Iris pigment epithelial cell (primary cell): ENCODE measurements at places on chromosomes 3 and 15.

DNA sequence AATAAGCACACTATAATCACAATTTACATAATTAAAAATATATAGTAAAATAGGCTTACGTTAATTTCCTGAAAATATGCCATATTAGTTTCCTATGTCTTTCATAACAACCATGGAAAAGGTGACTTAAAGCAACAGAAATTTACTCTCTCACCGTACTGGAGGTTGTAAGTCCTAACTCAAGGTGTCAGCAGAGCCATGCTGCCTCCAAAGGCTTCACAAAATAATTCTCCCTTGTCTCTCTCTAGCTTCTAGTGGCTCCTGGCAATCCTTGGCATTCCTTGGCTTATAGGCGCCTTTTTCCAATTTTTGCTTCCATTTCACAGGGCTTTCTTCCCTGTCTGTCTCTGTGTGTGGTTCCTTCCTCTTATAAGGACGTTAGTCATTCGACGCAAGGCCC, 7.6 kb downstream of the SI start:
- DNase-seq = no peak

GRCh38 chr3:188319569-188319968, 165.6 kb downstream of the LPP start:
- DNase-seq = no peak

- DNase-seq = no peak
Measured at GRCh38 chr3:61796088-61796680, 234.8 kb downstream of the PTPRG start.

GRCh38 chr3:1805331-1805730, 293.3 kb upstream of the CNTN4 start:
- no peak for DNase-seq

- no peak for DNase-seq
Measured at GRCh38 chr3:145006271-145006670, 1034.6 kb downstream of the DIPK2A start.

- peak; percentile 85 for DNase-seq
Measured at GRCh38 chr15:47466357-47466756, 250.9 kb upstream of the SEMA6D start.

DNA sequence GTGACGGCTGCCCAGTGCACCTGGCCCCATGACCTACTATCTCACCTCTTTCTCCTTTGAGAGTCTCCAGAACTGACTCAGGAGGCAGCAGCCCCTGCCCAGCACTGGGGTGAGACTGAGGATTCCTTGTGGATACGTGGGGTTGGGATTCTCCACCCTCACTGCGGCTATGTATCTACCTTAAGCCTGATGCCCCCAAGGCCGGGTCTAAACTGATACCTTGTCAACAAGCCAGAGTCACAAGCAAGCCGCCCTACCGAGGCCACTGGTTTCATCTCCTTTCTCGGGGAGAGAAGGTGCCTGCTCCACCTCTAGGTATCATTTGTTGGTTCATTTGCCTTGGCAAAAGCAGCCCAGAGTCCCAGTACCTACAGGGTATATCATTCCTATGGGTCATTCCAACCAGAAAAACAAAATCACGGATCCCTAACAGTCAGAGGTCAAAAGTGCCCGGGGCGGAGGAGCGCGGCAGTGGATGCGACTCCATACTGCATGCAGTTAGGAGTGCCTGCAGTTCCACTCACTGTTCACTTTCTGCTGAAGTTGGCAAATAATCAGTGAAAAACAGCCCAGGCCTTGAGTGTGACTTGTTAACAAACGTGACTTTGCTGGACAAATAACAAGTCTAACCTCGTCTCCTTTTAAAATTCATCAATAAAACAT, 47.5 kb downstream of the ABTB1 start:
- DNase-seq = no peak

DNA sequence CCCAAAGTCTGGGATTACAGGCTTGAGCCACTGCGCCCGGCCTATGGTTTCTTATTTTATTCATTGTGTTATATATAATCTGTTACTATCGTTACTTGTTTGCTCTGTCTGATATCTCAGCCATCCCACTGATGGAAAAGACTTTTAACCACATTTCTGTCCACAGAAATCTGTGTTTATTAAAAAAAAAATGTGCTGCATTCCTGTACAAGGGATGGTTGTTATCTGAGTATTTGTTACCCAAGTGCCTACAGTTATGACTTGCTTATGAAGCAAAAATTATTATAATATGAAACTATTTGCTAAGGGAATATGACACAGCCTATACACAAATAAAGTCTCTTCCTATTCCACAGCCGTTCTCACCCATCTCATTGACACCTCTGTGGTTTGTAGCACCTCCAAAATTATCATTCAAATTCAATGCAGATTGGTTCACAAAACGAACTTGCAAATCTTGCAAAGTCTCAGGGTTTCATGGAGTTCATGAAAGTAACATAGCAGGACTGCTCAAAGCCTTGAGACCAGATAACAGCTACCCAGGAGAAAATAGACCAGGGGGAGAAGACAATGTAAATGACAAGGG, 47.4 kb upstream of the UBE2E1 start:
- DNase-seq = no peak

GRCh38 chr15:25620466-25620865, 181.6 kb upstream of the UBE3A start:
- no peak for DNase-seq

GRCh38 chr15:50144341-50145120, 25.5 kb upstream of the ATP8B4 start:
- DNase-seq = no peak

DNA sequence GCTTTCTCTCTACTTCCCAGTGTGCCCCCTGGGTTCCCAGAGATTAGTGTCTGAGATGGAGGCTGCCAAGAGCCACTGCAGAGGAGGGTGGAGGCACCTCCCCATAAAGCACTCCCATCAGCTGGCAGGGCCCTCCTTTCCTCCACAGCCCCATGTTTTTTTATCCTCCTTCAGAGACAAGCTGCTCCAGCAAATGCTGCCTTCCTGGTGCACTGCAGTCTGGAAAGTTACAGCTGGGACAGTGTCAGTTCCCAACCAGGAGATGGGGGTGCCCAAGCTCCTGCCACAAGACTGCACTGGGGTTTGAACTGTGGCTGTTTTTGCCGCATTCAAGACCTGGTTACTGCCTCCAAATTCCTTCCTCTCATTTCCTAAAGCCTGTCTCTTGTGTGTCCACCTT, 206.1 kb downstream of the CADPS start:
- DNase-seq = no peak

DNA sequence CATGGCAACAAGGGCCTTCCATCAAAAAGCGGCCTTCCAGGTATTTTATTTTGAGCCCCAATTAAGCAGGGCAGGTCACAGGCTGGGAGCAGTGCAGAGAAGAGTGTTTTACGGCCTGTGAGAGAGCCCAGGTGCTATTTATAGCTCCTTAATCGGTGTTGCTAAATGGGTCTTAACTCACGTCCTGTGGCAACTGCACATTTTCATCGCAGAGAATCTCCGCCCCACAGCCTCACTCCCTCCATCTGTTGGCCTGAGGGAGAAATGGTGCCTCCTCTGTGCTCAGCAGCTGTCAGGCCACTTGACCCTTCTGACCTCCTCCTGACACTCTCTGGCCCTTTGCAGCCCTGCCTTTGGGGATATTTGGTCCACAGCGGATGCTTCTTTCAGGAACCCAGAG, 58.6 kb downstream of the SPSB4 start:
- DNase-seq = no peak
